Lung (tissue), 17 donors: ENCODE measurements at places on chromosomes 5 and 9. TPM values are rescaled to one million over a fixed set of nuclear protein-coding genes. Genes with fewer than 3 reads are reported as not detected.

DNA sequence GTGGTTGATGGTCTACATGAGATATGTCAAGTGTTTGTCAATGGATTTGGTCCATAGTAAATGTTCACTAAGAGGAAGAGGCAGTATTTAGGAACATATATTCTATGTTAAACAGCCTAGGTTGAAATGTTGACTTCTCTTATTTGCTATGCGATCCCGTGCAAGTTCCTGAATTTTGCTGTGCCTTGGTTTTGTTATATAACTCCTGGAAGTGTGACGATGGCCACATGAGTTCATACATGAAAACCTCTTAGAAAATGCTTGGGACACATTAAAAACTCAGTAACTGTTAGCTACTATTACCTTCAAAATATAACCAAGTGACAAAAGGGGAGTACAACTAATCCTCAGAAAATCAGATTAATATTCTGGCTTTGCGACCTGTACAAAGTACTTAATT is 21.9 kb upstream of the FBXW2 start:
- no peak for DNase-seq

Gene SLC24A2
- total RNA-seq = 0.06 TPM

DNA sequence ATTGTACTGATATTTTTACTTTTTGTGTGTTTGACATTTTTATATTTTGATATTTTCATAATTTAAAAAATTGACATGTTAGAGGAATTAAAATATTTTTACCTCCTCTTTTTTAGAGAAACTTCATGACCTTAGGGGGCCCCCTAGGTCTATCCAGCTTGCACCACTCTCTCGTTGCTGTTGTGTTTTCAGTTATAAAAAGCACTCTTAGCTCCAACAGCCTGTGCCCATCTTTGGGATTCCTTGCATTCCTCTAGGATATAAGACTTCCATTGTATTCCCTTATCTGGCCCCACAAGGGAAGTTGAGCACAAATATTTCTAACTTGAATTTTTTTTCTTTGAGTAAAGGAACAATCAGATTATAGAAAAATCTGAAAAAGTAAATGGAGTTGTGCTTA is 245.3 kb downstream of the SH3GL2 start:
- DNase-seq = peak; percentile 16

Gene SLC6A7
- total RNA-seq = not detected

GRCh38 chr9:109319017-109319625 is 1.7 kb downstream of the EPB41L4B start:
- no peak for DNase-seq

Gene DTWD2
- total RNA-seq = 11.4 TPM

DNA sequence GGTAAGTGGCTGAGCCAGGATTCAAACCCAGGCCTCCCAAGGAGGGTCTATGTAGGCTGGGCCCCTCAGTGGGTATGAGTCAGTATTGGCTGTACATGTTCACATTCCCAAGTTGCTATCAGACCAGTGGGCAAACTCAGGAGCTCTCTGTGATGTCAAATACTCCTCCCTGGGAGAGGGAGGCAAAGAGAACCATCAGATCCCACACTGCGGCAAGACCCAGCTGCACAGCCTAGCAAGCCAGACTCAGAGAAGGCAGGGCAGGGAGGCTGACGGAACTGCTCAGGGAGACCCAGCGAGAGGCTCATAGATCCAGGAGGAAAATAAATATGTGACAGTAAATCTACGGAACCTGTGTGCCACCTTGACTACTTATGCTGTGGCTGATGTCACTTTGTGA is 42.6 kb upstream of the SAP30L start:
- no peak for DNase-seq

Gene CXCL14
- 31.4 TPM for total RNA-seq

GRCh38 chr5:173764332-173765028 is 123.7 kb upstream of the CPEB4 start:
- no peak for DNase-seq

- DNase-seq = no peak
Observed at GRCh38 chr5:145010834-145011233, 824.3 kb downstream of the PRELID2 start.

- no peak for DNase-seq
Observed at GRCh38 chr5:84433461-84433860, 48.8 kb upstream of the EDIL3 start.

GRCh38 chr5:134506054-134507039 is 19.1 kb upstream of the JADE2 start:
- peak; percentile 20 for DNase-seq

DNA sequence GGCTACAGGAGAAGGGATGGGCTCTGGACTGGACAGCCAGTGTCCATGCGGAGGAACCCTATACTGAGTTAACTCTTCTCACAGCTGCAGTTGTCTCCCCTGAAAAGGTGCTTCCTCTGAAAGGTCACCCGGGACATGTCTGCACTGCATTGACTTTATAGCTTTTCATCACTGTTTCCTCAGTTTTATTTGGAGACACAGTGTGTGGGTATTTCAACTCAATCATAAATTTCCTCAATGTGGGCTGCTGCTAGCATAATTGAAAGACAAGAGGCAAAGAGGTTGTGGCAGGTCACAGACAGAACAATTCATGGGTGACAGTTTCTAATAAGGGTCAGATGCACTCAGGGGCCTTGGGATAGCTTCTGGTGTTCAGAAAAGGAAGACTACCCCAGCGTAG is 336.8 kb downstream of the KDM4C start:
- peak; percentile 13 for DNase-seq

Gene PLPP1
- total RNA-seq = 129 TPM

GRCh38 chr5:56853698-56854097 is 38.3 kb downstream of the MAP3K1 start:
- no peak for DNase-seq

DNA sequence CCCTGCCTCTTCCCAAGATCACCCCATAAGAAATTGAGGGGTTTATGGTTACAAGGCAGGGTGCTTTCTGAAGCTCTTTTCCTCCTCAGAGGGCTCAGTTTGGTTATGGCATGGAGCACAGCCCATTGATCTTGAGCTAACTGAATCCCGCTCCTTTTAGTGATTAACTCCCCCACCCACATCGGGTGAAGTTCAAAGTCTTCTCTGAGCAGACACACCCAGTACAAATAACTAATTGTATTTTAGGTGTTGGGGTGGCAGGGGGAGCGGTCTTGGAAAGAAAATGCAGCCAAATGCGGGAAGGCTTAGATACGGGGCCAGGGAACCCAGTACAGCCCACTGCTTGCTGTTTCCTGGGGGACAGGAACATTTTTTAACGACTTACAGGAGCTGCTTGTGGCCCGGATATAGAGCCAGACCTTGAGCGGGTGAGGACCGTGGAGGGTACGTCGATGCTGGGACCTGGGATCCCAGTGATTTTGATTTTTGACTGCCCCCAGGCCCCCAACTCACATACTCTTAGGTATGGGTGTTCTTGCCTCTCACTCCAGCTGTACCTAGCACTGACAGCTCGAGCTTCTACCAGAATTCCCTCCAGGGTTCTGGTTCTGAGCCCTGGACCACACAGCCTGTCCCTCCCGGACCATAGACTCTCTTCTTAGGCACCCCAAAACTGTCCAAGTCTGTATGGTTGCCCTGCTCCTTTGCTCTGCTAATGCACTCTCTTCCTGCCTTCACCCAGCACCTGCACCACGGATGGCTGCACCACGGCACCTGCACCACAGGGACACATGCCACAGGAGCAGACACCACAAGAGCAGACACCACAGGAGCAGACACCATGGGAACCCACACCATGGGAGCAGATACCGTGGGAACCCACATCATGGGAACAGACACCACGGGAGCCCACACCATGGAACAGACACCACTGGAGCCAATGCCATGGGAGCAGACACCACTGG is 18.3 kb upstream of the RXRA start:
- no peak for DNase-seq

Gene FOXD4L6
- total RNA-seq = 0.31 TPM

Gene CACFD1
- total RNA-seq = 23.7 TPM

- peak; percentile 42 for DNase-seq
Observed at GRCh38 chr5:93584596-93585040, 1.6 kb downstream of the NR2F1 start.

- DNase-seq = no peak
Observed at GRCh38 chr5:150750469-150750868, 8.3 kb downstream of the DCTN4 start.

DNA sequence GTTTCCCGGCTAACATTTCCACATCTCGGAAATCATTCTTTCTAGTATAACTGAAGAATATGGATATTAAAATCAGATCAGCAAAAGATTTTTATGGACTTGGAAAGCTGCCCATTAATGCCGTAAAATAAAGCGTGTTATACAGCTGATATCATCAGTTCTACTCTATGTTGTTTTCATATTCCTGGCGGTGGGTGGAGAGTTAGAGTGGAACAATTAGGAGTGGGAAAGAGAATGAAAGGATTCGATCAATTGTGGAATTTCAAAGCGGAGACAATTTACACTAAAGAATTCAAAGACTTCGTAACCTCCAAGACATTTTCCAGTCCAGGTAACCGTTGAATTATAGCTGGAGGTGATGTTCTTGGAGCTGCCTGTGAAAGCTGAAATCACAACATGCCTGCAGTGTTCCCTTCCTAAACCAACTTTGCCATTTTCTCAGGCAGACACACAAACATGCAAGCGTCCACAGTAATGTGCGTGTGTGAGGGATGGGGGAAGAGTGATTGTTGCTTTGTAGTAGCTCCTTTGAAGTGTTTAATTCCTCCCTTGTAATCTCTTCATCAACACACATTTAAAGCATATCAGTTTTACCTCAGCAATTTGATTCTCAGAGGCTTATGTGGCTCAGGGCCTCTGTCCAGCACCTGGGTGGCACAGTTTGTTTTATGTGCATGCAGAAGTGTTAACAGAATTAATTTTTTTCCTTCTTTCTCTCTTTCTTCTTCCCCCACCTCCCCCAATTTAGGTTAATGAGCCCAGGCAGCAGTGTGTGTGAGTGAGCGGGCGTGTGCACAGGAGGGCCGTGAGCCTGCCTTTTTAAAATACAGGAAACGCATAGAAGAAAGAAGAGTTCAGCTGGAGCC is 544.1 kb downstream of the RAB3C start:
- DNase-seq = peak; percentile 88

DNA sequence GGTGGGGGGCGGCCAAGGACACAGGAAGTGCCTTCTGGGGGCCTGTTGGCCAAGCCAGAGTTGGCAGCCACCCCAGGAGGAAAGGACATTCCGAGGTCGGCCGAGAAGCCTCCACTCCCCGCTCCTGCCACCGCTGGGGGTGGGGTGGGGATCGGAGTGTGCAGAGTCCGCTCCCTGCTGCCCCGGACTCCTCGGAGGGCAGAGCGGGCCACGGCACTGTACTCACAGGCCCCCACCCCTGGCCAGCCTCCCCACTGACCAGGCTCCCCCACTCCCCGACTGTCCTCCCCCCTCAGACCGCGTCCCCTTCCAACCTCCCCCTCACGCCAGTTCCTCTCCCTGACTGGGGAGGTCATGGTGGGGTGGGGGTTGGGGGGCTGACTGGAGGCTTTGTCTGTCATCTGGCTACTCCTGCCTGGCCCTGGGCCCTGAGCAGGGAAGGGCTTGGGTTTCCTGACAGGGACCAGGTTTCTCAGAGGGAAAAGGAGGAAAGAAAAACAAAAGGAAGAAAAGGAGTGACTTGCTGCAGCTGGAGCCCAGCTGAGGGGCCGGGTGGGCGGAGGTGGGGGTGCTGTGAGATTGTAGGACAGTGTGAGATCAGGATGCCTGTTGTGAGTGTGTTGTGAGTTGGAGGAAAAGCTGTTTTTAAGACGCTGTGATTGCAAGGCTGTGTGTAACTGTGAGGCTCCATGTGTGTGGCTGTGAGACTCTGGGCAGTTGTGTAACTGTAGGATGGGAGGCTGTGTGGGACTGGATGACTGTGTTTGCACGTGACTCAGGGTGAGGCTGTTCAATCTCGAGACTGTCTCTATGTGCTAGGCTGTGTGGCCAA is 29.7 kb downstream of the CNTFR start:
- DNase-seq = peak; percentile 72
